ENCODE measurements at places on chromosomes 12 and 14.

DNA sequence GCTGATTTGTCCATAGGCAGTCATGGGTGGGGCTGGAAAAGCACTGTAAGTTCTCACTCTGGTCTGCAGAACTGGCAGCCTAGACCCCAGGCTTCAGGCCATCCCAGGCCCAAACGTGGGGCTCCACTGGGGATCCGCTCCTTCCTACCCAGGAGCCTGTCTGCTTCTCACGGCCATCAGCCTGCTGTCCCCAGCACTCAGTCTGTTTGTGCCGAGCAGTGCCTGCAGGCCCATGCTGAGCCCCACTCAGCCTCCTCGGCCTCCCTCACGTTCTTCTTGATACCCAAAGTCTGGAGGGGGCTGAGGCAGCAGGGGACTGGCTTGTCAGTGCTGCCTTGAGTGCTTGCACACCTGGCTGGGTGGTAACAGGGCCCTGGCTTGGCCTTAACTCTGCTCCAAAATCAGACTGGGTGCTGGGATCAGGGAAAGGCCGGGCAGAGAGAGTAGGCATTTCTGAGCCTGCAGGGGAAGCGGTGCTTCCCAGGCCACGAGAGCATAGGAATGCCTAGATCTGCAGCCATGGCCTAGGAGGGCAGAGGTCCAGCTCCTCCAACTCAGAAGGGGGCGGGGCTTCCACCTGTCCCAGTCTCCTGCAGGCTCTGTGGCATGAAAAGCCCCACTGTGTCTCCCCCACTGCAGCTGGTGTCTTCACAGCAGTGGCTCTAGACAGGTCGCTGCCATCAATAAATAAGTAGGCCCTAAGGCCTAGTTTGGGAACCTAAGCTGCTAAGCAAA lies 772.4 kb upstream of the FBXO33 start:
- DNase-seq: no peak

GRCh38 chr12:104653730-104654664 lies 197.2 kb downstream of the CHST11 start:
- DNase-seq: no peak

GRCh38 chr12:43308776-43309175 lies 243.2 kb downstream of the ADAMTS20 start:
- no peak for DNase-seq

DNA sequence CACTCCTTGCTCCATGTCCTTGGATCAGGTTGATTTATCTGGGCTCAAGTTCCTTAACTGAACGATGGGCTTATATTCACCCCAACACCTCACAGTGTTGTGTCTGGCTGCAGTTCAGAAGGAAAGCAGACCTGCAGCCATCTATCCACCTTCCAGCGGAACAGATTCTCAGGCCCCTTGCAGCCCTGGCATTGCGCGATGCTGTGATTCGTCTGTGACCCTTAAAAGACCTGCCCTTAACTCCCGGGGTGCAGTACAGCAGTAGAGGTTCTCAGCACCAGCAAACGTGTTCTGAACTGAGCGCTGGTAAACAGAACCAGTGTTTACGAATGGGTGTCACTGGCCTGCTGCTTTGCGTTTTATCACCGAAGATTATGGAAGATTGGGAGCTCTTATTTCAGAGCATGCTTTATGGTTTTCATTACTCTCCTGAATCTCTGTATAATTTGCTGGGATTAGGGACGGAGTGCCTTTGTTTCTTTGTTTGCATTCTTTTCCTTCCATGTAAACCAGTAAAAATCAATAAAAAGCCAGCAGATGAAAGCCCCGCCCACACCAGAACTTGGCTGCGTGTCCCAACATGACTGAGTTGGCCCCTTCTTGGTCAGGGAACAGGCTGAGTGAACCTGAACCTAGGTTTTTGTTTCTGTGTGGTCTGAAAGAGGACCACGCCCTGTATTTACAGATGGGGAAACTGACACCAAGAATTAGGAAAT lies 286.7 kb upstream of the CRY1 start:
- DNase-seq: no peak

DNA sequence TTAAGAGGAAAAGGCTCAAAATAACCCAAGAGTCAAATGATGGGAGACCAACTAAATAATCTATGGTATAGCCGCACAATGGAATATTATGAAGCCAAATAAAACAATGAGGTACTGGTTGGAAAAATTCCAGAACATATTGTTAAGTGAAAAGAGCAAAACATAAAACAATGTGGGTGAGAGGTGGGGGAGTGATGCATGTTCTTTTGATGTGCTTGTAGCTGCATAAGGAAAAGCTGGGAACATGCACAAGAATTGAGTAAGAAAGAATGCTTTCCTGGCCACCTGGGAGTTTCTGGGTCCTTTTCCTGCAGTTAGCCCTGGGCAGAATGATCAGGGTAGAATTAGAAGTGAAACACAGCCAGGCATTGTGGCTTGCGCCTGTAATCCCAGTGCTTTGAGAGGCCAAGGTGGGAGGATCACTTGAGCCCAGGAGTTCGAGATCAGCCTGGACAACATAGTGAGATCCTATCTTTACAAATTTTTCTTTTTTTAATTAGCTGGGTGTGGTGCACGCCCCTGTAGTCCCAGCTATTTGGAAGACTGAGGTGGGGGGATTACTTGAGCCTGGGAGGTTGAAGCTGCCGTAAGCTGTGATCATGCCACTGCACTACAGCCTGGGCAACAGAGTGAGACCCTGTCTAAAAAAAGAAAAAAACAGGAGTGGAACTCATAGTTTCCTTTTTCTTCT lies 7.9 kb downstream of the ABCB9 start:
- no peak for DNase-seq

GRCh38 chr12:64675795-64676194 lies 65.5 kb downstream of the RASSF3 start:
- no peak for DNase-seq

- DNase-seq: no peak
Observed at GRCh38 chr12:43812926-43813325, 6.8 kb upstream of the TWF1 start.

DNA sequence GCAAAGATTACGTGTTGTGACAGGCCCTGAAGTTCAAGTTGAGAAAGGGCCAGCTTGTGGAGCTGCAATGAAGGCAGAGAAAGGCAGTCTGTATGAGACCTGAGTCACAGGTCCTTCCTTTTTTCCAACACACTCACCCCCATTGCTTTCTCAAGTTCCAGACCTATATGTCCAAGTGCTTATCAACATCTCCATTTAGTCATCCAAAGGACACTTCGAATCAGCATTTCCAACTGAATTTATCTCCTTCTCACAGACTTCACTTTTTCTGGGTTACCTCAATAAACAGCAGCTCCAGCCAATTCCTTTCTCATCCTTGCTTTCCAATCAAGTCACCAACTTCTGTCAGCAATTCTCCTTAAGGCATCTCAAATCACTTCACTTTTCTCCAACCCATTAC lies 56.4 kb upstream of the KIF21A start:
- DNase-seq: no peak
